ENCODE measurements at places on chromosomes 2 and 18.

DNA sequence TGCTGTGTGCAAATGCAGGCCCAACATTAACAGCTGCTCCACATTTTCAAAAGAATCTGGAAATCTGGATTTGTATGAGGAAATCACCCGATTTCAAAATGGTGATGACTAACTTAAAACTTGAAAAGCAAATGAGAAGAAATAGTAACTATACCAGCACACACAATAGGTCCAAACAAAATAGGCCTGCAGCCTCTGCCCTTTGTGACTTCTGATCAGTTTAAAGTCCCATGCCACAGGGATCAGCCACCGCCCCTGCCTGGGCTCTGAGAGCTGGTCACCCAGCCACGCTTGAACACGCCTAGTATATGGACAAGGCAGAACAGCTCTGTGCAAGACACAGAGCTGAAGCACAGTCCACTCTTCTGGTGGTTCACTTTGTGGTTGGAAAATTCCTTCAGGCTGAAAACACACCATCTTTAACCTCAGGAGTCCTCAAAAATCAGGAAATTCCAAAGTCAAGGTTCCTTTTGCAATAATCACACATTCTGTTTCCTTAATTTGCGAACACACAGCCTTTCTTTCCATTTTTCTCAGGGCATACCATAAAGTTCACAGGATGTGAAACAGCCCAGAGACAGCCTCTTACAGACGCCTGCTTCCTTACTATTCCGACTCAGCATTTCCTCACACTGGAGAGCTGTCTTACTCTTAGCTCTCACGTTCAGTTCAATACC lies 150.1 kb upstream of the RIOK3 start:
- peak; percentile 79 for DNase-seq

DNA sequence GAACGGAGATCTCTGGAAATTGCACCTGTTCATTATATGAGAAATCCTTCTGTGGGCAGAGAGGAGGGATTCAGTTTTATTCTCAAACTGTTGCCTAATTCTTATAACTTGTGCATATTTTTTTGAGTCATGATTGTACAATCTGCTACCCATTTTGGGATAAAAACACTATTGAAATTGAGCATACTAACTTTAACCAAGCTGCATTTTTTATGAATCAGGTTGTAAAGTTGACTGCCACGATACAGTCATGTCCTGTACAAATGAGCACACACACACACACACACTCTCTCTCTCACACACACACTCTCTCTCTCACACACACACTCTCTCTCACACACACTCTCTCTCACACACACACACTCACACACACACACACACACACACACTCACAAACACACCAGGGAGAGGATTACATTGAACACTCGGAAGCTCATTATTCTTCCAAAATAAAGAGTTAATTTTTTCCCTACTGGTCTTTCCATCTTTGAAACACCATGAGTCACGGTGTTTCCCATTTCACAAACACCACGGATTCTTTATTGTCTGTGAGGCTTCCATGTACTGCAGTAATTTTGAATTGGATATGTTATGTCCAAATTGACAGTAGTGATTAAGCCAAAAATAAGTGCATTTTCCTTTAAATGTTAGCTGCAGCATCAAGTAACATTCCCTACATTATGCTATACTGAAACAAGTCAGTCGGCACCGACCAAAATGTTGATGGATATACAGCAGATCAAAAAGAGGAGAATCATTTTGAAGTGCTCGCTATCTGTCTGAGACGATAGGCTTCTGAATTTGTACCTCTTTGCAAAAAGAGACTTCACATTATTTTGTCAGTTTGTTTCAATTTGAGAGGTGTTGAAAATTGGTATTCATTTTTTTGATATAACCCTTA lies 216.9 kb downstream of the ARHGAP15 start:
- no peak for DNase-seq

DNA sequence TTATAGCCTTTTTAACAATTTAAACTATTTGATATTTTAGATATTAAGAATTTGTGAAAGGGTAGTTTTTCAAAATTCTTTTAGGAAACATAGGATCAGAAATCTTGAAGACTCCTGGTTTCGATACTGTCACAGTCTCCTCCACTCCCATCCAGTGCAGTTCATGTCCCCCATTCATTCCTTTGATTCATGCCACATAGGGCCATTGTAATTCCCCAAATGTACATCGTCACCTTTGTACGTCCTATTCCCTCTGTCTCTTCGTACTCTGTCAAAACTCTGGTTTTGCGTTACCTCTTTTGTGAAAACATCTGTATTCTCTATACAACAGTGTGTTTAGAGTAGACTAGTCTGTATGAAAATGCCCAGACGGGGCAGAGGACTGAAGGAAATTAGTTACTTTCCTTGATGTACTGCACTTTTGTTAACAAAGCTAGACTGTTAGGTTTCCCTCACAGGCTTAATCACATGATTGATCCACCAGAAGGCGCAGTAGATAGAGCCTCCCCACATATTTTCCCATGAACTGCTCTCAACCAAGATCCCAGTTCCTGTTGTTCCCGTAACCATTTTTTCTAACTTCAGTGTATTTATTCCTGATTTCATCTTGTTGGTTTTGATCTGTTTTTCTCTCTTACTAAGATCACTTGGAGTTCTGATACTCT lies 2.5 kb downstream of the MRPL35 start:
- DNase-seq, result no peak

- DNase-seq, result no peak
Observed at GRCh38 chr2:230601510-230601909, 111.1 kb upstream of the CAB39 start.

- no peak for DNase-seq
Observed at GRCh38 chr2:235642446-235643098, 148.7 kb downstream of the AGAP1 start.

GRCh38 chr2:111061191-111061590 lies 59.5 kb upstream of the BCL2L11 start:
- DNase-seq, result no peak
